ENCODE measurements at places on chromosomes 3 and 15.

DNA sequence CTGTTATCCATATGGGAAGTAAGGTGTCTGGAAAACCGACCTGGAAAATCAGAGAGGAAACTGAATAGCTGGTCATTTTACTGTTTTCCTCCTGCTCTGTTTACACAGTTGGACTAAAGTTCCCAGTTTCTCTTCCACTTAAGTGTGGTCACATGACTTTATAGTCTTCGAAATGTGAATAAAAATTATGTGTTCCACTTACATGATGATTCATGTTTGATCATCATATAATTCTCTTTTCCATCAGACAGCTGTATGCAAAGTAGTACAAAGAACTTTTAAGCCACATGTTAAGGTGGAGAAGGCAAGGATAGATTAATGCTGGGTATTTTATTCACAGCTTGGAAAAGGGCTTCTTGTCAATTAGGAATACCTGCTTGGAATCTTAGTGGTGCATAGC lies 525.5 kb upstream of the BCHE start:
- no peak for DNase-seq

GRCh38 chr3:128351546-128351945 lies 115.1 kb downstream of the DNAJB8 start:
- DNase-seq = no peak

DNA sequence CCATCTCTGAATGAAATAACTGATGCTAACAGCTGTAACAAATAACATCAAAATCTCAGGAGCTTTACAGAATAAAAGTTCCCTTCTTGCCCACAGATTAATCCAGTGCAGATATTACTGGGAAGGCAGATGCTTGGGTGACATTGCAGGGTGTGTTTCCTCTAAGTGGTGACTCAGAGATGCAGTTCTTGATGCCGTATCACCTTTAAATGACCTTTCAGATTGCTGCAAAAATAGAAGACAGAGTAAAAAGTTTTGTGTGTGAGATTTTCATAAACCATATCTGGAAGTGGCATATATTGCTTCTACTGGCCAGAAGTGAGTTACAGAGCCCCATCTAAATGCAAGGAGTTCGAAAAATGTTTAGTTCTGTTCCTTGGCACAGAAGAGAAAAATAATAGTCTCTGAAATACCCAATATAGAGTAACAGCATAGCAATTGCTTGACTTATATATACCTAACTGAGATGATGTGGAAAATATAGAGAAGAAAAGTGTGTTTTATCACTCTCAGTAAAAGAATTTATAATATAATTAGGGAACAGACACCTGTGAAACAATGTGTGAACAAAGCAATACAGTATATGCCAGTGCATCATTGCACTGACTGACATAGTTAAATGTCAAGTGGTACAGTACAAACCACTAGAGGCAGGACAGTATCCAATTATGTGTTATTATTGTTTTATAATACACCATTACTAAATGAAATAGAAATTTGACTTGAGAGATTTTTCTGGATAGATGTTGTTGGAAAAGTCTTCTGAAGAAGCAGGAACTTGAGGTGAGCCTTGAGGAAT lies 430.7 kb upstream of the CBLB start:
- no peak for DNase-seq

GRCh38 chr15:42707873-42708544 lies 28.9 kb downstream of the CDAN1 start:
- no peak for DNase-seq

DNA sequence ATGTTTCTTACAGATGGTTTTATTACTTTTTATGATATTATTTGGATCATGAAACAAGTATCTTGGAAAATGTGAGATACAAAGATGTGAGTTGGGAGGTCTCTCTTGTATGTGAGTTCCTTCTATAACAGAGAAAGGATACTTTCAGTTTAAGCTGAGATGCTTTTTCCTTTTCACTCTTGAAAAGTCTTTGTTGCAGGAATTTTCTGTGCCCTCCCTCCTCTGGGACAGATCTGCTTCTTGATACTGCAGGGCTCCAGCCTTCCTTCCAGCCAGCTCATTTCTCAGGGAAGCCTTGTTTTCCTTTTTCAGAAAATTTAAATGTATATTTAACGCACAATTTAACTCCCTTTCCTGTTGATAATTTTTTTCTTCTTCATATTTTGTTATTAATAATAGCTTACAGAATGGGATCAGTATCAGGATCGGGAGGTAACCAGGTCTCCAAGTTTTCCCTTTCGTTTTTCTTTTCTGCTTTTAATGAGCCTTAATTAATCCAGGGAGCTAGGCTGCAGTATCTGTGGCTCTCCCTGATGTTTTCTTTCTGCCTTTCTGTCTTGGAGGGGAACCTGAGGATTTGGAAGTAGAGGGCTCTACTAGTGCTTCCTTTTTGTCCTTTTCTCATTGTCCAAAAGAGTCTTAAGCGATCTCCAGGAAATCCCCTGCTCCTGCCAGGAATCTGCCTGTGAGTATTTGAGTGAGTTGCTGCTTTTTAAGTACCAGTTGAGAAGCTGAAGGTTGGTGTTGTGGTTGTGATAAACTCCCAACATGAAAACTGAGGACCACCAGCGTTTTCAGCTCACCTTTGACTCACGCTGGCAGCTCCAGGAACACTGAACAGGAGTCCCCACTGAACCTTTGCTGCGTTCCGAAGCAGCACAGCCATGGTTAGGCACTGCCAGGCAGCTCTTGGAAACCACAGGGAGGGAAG lies 105.7 kb downstream of the IGF1R start:
- DNase-seq = no peak

DNA sequence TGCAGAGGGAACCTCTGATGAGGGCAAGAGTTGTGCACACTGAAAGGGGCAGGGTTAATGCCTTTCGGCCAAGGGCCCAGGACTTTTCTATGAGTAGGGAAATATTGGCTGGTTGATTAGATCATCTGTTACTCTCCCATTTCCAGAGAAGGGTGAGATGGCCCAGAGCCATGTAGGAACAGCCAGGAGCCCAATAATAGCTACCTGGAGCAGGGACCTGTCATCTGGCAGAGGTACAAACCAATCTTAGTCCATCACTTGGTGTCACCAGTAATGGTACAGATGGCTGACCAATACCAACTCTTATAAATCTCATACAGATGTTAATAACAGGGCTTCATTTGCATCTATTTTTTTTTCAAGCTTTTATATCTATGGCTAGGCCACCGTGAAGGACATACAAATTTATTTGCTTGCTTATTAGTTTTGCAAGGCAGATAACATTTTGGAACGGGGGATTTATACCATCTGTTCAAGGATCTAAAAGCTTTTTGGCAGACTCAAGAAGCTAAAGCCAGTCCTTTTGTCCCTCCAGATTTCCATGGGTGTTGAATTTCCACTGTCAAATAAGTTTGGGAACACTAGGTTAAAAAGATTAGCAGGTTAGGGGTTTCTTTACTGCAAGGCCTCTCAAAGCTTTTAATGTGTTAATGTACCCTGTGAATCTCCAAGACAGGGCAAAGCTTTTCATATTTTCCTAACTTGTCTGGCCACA lies 79.3 kb downstream of the TNIK start:
- DNase-seq = no peak

- DNase-seq = no peak
Measured at GRCh38 chr15:31574766-31575165, 248.1 kb downstream of the KLF13 start.

DNA sequence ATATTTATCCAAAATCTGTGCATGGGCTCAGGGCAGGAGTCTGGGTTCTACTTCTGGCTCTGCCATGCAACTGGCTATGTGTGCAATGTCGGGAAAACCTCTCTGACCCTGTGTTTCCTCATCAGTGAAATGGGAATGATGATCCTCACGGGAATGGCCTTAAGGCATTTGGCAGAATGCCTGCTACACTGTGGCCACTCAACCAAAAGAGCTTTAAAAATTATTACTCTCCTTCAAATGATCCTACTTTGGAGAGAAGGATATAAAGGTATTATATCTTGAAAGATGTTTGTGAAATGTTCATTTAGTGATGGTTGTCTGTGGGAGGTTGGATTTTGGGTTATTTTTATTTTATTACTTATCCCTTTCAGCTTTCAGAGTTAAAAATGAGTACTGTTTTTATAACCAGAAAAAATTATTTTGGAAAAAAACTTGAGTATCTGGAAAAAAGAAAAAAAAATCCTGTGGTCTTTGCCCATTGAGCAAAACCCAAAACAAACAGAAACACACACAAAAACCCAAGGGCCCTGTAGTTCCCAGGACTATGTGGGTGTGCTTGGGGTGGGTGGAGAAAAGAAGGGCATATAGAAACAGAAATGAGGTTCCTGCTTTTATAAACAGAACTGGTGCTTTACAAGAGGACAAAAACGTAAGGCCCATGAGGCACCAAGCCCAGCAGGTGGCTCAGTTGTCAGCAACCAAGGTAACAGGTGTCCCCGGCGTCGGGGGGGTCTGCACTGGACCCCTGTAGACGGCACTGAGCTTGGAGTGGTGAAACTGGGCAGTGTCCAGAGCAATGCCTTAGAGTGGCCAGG lies 22.0 kb downstream of the RGMA start:
- DNase-seq = no peak

GRCh38 chr3:50445919-50446318 lies 57.5 kb downstream of the CACNA2D2 start:
- no peak for DNase-seq

- DNase-seq = no peak
Measured at GRCh38 chr3:25468866-25469319, 40.8 kb downstream of the RARB start.

DNA sequence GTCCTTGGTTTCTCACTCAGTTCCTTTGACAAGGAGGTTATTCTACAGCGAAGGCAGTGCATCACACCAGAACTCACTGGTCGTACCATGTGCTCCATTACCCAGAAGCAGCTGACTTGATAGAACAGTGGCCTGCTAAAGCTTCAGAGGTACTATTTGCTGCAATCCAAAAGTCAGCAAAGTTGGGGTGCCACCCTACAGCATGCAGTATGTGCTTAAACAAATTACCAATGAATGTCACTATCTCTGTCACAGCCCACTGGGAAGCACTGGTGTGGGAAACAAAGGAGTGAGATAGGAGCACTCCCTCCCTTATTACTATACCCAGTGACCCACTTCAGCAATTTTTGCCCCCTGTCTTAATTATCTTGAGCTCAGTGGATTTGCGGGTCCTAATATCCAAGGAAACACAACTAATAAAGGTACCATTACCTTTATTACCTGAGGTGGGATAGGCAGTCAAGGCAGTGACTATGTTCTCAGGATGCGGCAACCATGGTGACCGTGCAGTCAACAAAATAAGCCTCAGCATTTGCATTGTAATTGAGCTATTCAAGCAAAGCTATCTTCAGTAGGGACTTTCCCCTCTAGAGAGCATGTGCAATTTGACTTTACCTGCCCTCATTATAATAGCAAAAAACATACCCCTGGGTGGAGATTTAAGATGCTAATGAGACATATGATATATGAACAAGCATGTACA lies 199.4 kb downstream of the OCA2 start:
- DNase-seq = no peak

GRCh38 chr15:27854601-27855000 lies 244.5 kb downstream of the OCA2 start:
- DNase-seq = no peak

GRCh38 chr3:28191363-28191762 lies 50.1 kb upstream of the CMC1 start:
- no peak for DNase-seq

DNA sequence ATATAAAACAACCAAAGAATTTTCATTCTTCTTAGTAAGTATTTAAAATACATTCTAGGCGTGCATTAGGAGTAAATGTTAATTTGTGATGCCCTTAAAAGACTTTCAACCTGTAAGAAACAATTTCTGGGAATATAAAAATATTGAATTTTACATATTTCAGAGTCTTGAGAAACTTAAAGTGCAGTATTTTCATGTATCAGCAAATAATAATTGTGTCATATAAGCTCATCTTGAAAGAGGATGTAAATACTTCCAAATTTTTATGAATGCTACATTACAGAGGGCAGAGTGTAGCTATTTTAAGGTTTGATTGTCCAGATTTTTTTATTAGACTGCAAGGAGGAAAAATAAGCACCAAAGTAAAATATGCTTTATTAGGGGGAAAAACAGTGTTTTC lies 207.1 kb downstream of the VPS13C start:
- no peak for DNase-seq

DNA sequence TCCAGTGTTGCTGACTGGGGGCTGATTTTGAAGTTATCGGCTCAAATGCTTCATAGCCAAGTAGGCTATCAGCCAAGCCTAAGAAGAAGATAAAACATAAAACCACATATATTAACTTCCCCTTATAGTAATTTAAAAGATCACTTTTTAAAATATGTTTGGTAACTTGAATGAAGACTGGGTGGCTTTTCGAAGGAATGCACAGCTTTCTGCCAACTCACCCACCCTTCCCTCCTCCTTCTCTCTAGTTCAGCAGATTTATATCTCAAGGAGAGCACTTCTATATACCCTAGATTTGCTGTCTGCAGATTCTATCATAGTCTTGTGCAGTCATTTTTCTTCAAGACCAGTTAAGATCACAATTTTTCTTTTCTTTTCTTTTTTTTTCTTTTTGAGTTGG lies 189.4 kb upstream of the CHRM5 start:
- no peak for DNase-seq

GRCh38 chr3:46878781-46879436 lies 1.4 kb downstream of the PTH1R start:
- DNase-seq = no peak

DNA sequence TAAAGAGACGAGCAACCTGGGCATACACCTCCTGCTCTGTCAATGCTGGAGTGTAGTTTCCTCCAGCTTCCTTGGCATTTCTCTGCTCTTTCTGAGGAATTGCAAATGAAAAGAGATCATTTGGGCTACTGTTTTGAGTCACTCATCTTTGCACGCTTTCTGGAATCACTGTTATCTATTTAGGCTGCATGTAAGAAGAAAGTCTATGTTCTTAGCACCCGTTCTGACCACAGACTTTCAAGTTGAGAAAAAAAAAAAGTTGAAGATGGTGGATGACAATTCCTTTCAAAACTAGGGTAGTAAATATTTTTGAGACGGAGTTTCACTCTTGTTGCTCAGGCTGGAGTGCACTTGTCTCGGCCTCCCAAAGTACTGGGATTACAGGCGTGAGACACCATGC lies 41.3 kb downstream of the SIN3A start:
- no peak for DNase-seq

DNA sequence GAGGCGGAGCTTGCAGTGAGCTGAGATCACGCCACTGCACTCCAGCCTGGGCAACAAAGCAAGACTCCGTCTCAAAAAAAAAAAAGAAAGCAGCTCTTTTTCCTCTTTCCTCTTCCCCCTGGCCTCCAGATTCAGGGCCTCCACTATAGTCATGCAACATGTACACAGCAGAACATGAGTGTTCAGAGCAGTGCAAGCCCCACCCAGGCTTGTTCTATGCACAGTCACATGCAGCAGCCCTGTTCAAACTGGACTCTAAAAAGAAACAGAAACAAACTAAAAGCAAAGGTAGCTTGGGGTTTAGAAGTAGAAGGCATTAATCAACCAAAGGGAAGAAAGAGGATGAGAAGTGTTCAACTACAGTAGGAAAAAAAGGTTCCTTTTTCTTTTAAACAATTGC lies 11.8 kb downstream of the SHQ1 start:
- no peak for DNase-seq

DNA sequence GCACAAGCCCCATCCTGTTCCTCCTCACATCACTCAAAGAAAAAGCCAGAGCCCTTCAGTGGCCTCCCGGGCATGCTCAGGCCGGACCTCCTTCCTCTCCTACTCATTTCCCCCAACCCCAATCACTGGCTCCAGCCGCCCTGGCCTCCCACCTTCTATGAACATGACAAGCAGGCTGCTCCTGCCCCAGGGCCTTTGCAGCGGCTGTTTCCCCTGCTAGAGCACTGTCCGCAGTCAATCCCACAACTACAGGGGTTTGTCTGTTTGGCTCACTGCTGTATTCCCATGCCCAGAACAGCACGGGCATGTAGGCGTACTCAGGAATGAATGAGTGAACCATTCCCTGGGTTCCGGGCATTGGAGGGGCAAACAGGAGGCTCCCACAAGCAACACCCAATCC lies 139.8 kb upstream of the PRR20G start:
- no peak for DNase-seq

GRCh38 chr3:167918008-167918596 lies 177.6 kb downstream of the GOLIM4 start:
- DNase-seq = no peak

All from GM18507 (cell line).